ENCODE measurements at places on chromosomes 1 and 21.

DNA sequence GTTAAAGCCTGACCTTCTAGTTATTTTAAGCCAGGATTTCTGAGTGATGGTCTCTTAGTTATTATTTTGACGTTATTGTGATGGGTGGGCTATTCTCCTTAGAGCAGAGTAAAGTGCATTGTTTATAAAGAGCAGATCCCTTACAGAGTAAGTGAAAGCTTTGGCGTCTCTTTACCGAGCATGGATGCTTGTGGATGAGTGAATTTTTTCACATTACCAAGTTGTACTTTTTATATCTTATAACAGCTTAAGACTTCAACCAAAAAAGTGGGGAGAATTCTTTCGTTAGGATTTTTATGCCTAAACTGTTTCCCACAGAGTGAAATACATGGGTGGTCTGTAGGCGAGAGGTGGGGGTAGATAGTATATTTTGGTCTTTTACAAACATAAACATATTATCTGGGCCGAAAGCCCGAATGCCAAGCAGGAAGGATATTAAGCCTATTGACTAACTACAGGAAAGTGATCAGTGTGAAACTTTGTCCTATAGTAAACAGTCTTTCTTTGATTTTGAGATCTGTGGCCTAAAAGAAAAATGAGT is 279.1 kb upstream of the C1orf105 start:
- no peak for DNase-seq

- DNase-seq, result no peak
Measured at GRCh38 chr1:16012590-16013219, 5.1 kb downstream of the HSPB7 start.

DNA sequence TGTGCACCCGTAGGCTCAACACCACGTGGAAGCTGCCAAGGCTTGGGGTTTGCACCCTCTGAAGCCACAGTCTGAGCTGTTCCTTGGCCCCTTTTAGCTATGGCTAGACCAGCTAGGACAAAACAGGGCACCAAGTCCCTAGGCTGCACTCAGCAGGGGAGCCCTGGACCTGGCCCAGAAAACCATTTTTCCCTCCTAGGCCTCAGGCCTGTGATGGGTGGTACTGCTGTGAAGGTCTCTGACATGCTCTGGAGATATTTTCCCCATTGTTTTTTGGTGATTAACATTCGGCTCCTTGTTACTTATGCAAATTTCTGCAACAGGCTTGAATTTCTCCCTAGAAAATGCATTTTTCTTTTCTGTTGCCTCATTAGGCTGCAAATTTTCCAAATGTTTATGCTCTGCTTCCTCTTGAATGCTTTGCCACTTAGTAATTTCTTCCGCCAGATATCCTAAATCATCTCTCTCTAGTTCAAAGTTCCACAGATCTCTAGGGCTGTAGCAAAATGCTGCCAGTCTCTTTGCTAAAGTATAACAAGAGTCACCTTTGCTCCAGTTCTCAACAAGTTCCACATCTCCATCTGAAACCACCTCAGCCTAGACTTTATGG is 69.0 kb upstream of the KRTAP19-8 start:
- no peak for DNase-seq

DNA sequence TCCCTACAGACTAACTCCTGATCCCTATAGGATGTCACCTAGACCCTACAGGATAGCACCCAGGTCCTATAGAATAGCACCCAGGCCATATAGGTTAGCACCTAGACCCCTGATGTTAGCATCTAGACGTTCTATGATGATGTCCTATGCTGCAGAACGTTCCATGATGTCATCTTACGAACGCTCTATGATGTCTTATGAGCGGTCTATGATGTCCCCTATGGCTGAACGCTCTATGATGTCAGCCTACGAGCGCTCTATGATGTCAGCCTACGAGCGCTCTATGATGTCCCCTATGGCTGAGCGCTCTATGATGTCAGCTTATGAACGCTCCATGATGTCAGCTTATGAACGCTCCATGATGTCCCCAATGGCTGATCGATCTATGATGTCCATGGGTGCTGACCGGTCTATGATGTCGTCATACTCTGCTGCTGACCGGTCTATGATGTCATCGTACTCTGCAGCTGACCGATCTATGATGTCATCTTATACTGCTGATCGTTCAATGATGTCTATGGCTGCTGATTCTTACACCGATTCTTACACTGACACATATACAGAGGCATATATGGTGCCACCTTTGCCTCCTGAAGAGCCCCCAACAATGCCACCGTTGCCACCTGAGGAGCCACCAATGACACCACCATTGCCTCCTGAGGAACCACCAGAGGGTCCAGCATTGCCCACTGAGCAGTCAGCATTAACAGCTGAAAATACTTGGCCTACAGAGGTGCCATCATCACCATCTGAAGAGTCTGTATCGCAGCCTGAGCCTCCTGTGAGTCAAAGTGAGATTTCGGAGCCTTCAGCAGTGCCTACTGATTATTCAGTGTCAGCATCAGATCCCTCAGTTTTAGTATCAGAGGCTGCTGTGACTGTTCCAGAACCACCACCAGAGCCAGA is 9.5 kb downstream of the SON start:
- no peak for DNase-seq

- no peak for DNase-seq
Measured at GRCh38 chr1:235397733-235398132, 30.5 kb downstream of the TBCE start.

- DNase-seq, result no peak
Measured at GRCh38 chr1:49465486-49466185, 558.1 kb downstream of the AGBL4 start.

DNA sequence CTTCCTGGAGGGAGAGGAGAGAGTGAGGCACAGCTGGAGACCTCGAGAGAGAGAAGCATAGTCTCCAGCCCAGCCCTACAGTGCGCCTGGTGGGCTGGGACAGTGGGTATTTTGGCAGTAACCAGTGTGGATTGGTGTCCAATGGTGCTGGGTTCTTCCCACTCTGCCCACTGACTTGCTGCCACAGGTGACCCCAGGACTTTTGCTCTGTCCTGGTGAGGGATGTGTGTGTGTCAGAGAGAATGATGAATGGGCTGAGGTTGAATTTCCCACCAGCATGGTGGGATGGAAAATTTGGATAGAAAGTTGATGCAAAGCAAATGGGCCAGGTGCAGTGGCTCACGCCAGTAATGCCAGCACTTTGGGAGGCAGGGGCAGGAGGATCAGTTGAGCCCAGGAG is 26.3 kb downstream of the SERINC2 start:
- DNase-seq, result no peak

GRCh38 chr1:24764848-24765247 is 19.6 kb downstream of the CLIC4 start:
- no peak for DNase-seq

DNA sequence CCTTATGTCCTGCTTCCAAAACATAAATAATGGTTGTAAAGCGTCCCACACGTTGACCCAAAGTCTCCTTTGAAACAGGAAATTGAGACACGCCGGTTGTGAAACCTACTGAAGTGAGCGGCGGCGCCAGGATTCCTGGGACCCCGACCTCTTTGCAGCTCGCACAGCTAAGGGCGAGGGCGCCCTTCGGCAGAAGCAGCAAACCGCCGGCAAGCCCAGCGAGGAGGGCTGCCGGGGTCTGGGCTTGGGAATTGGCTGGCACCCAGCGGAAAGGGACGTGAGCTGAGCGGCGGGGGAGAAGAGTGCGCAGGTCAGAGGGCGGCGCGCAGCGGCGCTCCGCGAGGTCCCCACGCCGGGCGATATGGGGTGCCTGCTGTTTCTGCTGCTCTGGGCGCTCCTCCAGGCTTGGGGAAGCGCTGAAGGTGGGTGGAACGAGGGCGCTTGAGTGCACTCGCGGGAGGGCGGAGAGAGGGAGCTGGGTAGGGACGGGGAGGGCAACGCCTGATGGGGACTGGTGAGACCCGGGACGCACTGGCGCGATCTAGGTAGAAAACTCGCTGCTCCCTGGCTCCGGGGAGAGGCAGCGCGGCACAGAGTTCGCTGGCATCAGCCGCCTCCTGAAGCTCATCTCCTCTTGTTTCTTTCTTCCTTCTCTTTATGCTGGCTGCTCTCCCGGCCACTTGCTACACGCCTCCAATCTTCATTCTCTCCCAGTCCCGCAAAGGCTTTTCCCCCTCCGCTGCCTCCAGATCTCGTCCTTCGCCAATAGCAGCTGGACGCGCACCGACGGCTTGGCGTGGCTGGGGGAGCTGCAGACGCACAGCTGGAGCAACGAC is at the start of gene CD1D:
Gene CD1D, plus strand, starts transcription at position 155 of the 836 bp plus-strand sequence. Its CDS starts 207 bp downstream, at position 362.
- no peak for DNase-seq

- DNase-seq, result no peak
Measured at GRCh38 chr1:90354704-90355103, 359.8 kb downstream of the ZNF326 start.

GRCh38 chr1:8342325-8342724 is 24.4 kb downstream of the SLC45A1 start:
- no peak for DNase-seq

Data from stimulated activated CD8-positive, alpha-beta memory T cell treated with anti-CD3 and anti-CD28 coated beads, Interleukin-15, amount 100 ng/mL, for 24 hours (primary cell).